ENCODE measurements at places on chromosomes 3 and 15.

DNA sequence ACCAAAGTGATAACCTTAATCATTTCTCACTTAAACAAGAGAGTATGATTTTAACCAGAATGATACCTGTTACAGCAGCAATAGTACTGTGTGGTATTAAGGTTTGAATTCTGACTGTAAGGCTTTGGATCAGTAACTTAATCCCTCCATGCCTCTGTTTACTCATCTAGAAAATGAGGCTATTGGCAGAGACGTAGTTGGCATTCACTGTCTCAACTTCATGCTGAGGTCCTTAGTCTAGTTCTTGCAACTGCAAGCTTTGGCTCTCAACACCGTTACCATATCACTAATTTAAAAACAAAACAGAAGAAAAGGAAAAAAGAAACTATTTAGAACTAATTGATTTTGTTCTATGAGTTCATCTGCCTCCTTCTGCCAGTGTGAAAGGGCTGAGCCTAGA lies 875.4 kb downstream of the MCTP2 start:
- DNase-seq = no peak

DNA sequence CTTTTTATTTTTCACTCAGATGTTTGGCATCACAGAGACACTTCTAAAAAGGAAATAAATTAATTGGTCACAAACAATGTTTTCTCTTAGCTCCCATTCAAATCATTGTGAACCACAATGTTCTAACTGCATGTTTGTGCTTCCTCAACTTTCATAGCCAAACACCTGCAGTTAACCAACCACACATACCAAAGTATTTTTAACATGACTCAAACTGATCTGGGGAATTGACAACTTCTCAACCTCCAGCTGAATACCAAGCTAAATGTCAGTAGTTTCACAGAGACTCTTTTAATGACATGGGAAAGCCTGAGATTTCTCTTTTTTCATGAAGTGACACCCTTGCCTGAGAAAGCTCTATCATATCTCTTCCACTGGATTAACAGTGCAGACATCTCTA lies 217.9 kb upstream of the MME start:
- no peak for DNase-seq

DNA sequence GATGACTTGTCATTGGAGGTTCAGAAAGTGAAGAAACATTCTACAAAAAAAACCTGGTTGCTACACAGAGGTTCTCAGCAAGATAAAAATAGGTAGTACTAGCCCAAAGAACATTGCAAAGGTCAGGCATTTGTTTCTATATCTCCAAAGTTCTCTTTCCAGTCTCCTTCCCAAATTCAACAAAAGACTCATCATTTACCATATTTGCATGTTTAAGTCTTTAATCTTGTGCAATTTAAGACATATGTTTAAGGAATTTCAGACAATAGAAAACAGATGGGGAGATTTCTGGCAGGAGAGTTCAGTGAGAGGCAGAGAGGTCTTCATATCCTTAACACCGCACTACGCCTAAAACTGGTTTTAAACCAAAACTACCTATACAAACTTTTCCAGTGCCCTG lies 173.8 kb upstream of the THBS1 start:
- no peak for DNase-seq

- DNase-seq = no peak
These were observed 147.1 kb upstream of the CNTN6 start for GRCh38 chr3:945738-946137.

DNA sequence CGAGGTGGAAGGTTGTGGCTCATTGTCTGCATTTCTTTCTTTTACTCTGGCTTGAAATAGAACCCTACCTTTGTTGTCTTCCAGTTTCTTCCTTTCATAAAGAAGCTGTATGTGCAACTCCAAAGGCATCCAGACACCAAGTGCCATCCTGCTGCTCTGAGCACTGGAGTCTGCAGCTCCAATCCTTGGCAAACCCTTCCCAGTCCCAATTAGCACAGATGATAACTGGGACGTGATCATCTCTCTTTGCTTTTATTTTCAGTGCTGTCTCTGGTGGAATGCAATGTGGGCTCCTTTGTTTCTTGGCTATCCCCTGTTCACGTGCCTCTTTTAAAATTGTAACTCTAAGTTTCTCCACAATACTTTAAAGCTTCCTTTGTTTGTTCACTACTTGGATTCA lies 140.9 kb downstream of the AQP9 start:
- DNase-seq = no peak

GRCh38 chr3:115581362-115582135 lies 41.8 kb upstream of the GAP43 start:
- DNase-seq = peak; percentile 12

DNA sequence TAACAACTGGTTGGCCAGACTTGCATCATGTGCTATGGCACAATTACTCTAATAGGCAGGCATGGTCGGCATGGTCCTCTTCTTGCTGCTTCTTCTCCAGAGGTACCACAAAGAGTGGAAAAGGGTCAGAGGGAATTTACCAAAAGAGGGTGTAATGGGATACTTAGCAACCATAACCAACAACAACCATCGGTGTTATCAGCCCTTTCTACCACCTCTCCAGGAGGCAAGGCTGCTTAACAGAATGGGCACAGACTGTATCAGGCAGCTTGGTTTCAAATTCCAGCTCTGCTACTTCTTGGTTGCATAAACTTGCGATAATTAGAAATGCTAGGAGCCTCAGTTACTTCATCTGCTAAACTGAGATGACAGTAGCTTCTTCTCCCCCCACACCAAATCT lies 284.6 kb upstream of the CRBN start:
- no peak for DNase-seq

- DNase-seq = no peak
These were observed 1.0 kb upstream of the CEP70 start for GRCh38 chr3:138594935-138595610.
